ENCODE measurements at places on chromosomes 7 and 10. TPM values are rescaled to one million over a fixed set of nuclear protein-coding genes. Genes with fewer than 3 reads are reported as not detected.

Gene LRRTM3
- not detected for total RNA-seq

Gene THSD7A
- 30.5 TPM for total RNA-seq

Gene TMEM140
- total RNA-seq: 13.4 TPM

Gene EFCAB10
- total RNA-seq: not detected

Gene RASA4B
- 1.5 TPM for total RNA-seq

Gene CPA4
- 0.59 TPM for total RNA-seq

Gene LIPN
- not detected for total RNA-seq

Gene NSUN5
- total RNA-seq: 7.8 TPM

Gene PLAU
- total RNA-seq: 29.0 TPM

Gene CHN2
- total RNA-seq: 0.78 TPM

Gene OR2A42
- total RNA-seq: under 0.01 TPM
